LoVo (cell line): ENCODE measurements at places on chromosomes 1 and 21.

DNA sequence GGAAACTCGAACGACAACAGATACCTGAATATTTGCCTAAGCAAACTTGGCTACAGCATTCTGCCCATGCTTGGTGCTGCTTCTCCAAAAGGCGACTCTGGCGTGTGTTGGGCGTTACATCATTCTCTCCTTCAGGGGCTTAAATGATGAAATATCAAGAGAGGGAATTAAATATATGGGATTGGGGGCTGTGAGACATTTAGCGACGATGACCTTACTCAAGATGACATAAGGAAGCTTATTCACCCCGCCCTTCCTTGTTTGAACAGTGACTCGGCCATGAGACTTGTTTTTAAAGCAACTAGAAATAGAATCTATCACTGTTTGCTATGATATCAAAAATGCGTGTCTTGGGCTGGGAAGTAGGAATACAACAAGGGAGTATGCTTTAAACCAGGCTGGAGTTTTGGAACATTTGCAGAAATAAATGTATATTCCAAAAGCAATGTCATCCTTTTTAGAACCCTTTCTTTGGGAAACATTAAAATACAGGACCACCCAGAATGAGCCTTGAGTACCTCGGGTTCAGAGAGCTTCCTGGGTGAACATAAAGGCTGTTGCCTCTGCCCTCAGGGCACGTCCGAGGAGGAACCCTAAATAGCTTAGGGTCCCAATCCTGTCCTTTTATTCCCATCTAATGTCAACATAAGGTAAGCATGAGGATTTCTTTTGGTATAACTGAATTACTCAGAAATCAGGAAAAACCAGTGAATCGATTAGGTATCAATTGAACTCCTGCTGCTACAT is 123.3 kb upstream of the SLC45A1 start:
- peak; percentile 80 for DNase-seq

DNA sequence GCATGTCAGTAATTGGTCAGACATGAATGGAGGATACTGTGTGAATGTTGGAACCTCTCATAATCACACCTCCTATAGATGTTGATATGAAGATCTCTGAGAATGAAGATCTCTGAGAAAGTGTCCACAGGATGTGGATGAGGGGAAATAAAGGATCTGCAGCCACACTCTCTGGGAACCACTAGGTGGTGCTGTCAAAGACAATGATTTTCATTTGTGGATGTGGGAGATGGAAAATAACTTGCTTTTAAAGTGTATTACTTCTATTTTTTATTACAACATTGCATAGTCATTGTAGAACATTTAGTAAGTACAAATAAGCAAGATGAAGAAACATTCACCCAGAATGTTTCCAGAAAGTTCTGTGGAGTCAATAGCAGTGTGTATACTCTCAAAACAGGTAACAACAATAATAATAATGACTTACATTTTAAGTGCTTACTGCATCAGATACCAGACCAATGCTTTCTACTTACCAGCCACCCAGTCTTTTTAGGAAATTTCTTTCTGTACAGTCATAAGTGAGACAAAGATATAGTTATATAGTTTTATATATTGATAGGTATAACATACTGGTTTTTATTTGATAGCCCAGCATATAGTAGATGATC is 128.2 kb downstream of the ATG4C start:
- no peak for DNase-seq

DNA sequence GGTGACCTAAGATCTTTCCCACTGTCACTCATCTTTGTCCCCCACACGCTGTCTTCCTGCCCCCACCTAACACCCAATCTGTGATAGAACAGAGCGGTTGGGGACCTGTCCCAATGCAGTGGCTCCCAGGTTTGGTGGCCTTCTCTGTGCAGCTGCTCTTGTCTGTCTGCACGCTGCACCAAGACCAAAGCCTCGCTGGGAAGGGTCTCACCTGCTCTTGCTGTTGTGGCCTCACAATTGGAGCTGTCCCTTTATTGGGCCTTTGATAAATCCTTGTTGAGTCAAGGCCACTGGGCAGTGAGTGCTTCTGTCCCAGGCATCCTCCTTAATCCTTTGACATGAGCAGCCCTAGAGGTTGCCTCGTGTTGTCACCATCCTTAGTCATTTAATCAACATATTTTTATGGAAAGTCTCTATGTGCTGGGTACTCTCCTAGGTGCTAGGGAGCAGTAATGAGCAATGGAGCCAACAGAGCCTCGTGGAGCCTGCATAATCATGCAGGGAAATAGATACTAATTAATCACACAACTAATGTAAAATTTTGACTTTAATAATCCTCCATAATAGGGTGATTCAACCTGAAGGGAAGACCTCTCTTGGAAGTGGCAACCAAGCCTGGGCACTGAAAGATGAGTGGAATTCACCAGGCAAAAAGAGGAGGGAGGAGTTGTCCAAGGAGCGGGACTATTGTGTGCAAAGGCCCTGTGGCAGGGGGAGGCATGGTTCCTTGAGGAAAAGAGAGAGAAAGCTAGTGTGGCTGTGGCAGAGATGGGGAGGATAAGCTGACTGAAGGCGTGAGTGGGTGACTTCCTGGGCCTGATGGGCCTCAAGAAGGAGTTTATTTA is 57.6 kb downstream of the MAN1C1 start:
- DNase-seq, result no peak

DNA sequence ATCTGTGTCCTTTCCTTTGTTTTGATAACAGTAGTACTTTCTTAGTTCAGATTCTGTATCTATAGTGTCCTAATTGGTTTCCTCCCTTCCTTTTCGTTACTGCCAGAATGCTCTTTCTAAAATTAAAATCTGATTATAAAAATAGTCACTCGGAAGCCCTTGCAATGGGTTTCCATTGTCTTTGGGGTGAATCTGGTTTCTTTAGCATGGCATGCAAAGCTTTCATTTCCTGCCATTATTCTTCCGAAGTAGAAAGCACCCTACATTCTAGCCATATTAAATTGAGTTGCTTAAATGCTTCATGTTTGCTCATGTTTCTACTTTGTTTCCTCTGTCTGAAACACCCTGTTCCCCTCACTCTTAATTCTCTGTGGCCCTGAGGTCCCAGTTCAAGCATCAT is 53.2 kb upstream of the MACF1 start:
- no peak for DNase-seq

DNA sequence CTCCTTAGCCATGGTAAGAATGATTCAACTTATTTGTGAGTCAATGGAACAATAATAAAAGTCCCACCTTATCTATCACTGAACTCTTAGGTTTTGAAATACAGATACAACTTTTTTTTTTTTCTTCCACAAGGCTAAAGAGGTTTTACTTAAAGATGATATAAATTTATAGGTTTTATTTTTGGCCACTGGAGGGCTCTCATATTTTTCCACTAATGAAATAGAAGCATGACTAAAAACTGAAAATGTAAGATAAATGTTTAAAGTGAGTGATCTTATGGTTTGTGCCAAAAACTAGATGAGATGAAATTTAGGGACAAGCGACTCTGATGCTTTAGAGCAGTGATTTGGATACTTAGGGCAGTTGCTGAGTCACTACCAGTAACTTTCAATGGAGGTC is 499.0 kb downstream of the NUF2 start:
- no peak for DNase-seq

GRCh38 chr21:32143241-32143939 is 135.5 kb downstream of the MIS18A start:
- no peak for DNase-seq

DNA sequence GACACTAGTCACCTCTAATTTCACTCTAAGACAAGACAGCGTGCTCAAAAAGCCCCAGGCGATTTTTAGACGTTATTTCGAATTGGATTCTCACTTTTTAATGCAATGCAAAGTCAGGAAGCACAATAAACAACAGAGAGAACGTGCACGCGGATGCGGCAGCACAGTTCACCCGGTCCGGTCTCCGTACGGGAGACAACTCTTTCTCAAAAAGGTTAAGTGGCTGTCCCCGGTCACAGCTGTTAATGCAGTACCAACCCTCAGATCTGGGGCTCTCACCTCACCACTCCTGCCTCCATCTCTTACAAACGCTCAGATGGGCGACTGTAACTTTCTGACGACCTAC is 1.2 kb downstream of the HP1BP3 start:
- no peak for DNase-seq

GRCh38 chr1:216238844-216239243 is 184.4 kb downstream of the USH2A start:
- no peak for DNase-seq

DNA sequence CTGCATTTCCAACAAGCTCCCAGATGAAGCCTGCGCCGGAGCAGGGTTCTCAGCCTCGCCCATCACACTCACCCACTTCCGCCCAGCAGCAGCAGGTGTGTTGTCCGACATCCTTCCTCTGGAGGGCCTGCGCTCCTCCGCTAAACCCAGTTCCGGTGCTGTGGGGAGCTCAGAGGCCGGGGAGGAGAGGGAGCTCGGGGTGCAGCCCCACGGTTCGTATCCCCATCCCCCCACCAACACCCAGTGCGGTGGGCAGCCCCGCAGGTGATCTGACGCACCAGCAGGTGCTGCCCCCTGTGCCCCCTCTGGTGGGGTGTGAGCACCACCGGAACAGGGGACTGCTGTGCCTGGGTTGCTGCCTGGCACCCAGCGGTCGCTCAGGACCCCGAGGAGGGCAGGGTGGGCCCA is 3.4 kb upstream of the PEX10 start:
- no peak for DNase-seq

GRCh38 chr1:53589043-53589887 is 130.1 kb downstream of the DMRTB1 start:
- DNase-seq, result no peak

GRCh38 chr21:42833859-42834725 is 45.2 kb downstream of the WDR4 start:
- no peak for DNase-seq

DNA sequence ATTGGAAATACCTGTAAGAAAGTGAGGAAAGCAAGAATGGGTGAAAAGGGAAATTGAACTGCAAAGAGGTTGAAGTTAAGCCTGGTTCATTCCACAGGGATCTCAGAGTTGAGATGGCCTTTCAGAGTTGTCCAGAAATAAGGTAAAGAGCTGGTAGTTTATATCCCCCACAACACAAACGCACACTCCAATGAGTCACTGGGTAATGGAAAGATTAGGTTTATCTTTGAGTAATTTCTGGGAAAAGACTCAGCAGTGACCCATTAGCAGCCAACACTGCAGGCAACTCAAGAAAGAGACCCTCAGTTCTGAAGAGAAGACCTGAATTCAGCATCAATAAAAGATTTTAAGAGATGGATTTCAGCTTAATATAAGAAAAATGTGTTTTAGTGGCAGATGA is 485.5 kb downstream of the PTPRC start:
- DNase-seq, result no peak

DNA sequence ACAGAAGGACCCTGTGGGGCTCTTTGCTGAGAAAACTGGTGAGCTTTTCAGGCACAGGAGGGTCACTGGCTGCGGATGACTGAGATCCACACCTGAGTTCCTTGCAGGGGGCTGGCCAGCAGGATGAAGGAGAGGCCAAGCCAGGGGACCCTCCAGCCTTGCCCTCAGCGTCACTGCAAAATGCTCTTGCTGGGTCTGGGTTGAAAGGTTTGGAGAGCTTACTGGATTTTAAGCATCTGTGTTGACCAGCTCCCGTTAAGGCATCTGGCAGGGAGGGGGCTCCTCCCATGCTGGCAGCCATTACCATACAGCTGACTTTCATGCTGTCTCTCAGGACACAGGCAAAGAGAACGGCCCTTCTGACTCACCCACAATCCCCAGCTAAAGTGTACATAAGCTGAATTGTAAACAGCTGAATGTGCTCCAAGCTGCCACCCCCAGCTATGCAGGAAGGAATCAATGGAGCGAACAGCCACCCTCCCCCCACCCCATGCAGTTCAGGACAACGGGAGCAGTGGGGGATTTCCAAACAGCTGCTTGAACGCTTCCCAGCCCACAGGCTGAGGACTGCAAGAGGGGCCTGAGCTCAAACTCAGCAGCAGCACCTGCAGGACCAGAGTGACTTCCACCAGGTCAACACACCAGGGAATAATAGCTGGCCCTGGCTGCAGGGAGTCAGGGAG is 21.3 kb upstream of the A3GALT2 start:
- no peak for DNase-seq

- DNase-seq, result no peak
These were observed 24.7 kb upstream of the BECN2 start for GRCh38 chr1:241932845-241933244.

GRCh38 chr21:15058854-15059263 is 5.9 kb downstream of the NRIP1 start:
- peak; percentile 76 for DNase-seq

DNA sequence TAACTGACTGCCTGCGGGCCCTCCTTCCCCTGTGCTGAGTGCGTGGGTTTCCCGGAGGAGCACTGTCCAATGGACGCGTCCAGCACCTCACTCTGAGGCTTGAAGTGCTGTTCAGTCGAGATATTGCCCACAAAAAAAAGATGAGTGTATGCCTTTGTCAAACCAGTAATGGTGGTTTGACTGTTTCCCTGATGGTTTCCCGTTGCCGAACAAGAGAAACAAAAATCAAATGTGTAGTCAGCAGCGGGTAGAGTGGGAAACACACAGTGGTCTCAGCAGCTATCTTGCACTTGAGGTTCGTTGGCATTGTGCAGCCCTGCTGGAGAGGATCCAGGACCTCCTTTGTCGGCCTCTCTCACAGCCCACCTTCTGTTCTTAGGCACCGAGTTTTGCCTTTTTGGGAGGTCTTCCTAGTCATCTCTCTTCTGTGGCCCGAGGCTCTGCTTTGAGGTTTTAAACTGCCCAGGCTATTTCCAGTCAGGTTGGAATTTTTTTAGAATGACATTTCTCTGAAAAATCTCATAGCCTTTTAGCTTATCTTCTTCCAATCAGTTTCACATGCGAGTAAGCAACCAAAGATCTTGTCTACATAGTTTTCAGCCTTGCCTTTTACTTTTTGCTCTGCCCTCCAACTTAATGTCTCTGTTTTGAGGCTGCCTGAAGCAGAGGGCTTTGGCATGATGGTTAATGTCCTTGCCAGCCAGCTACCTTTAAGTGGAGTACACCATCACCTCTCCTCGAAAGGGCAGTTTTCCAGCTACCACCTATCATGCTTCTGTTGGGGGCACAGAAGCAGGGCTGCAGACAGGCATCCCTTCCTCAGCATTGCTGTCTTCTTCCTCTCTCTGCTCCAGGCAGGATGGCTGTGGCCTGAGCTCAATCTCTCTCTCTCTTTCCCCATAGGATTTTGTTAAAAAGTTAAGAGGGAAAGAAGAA is 132.3 kb downstream of the URB2 start:
- no peak for DNase-seq

DNA sequence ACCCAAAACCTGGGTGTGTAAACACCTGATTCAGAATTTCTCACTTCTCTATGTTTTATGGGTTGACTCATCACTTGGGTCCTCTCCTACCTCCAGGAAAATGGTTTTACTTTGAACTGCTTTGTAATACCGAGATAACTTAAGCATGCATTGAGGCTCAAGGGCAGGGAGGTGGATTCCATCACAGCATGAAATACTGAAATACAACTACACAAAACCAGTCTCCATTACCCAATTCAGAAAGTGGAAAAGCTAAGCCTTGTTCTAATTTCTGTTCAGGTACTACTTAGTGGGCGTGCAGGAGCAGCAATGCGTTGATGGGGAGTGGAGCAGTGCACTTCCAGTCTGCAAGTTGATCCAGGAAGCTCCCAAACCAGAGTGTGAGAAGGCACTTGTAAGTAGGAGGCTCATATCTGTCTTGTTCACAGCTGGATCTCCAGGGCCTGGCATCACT is 6.1 kb upstream of the C4BPA start:
- DNase-seq, result peak; percentile 73

GRCh38 chr21:42568376-42568775 is 54.7 kb downstream of the SLC37A1 start:
- DNase-seq, result no peak

GRCh38 chr21:29257701-29258100 is 41.0 kb upstream of the BACH1 start:
- DNase-seq, result no peak

- no peak for DNase-seq
These were observed 262.4 kb downstream of the ST6GALNAC3 start for GRCh38 chr1:76336931-76337371.

GRCh38 chr1:107840725-107841124 is 124.3 kb downstream of the VAV3 start:
- no peak for DNase-seq
